ENCODE measurements at places on chromosomes 3 and 15. TPM values are rescaled to one million over a fixed set of nuclear protein-coding genes. Genes with fewer than 3 reads are reported as not detected.

The BBX gene
- total RNA-seq: 52.6 TPM

The LRTM1 gene
- not detected for total RNA-seq

The INTS14 gene
- total RNA-seq: 46.5 TPM

The TMC3 gene
- total RNA-seq: not detected

GRCh38 chr3:72058493-72059081 lies 273.6 kb upstream of the PROK2 start:
- no peak for DNase-seq

DNA sequence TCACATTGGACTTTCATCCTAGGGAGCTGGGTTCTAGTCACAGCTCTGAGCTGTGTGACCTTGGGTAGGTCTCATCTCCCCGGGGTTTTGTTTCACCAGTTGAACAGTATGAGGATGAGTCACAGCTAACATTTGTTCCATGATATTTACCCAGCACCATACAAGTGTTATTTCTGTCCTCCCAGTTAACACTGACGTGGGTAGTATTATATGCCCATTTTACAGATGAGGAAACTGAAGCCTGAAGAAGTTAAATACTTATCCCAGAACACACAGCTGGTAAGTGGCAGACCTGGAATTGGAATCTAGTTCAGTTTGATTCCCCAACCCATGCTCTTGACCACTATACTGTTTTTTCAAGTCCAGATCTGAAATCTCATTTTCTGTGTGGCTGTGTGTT lies 908 bp upstream of the RARB start:
- peak; percentile 34 for DNase-seq

DNA sequence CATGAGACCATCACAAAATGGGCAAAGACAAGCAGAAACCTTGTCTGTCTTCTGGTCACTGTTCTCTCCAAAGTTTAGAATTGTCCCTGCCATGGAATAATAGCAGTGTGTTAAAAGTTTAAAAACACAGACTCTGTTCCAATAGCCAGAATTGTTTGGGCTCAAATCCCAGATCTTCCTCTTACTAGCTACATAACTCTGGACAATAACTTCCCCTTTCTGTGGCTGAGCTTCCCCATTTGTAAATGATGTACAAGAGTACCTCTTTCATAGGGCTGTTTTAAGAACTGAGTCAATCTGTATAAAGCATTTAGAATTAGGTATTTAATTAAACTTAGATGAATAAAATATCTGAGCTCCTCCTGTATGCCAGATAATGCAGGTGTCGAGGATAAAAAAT lies 623.0 kb downstream of the NTRK3 start:
- no peak for DNase-seq
